ENCODE measurements at places on chromosomes 7 and 10.

GRCh38 chr10:810351-810846, 120.9 kb upstream of the DIP2C start:
- DNase-seq = no peak

- DNase-seq = peak; percentile 86
Measured at GRCh38 chr10:12333380-12334185, 15.8 kb upstream of the CAMK1D start.

- no peak for DNase-seq
Measured at GRCh38 chr7:27423290-27423689, 180.7 kb downstream of the EVX1 start.

DNA sequence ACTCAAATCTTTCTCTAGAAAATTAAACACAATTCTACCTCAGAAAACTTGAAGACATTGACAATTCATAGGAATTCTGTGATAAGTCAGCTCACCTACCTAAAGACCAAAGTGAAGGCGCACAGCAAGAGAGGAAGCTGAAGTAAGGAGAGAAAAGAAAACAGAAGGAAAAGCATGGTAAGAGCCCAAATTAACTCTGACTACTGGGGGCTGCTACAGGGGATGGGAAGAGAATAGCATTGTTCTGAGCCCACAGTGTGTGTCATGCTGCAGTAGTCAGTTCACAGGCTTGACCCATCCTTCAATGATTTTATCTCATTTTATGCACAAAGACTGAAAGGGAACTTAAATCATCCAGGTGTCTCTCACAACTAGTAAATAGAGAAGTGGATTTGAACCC, 111.3 kb downstream of the PTEN start:
- no peak for DNase-seq

DNA sequence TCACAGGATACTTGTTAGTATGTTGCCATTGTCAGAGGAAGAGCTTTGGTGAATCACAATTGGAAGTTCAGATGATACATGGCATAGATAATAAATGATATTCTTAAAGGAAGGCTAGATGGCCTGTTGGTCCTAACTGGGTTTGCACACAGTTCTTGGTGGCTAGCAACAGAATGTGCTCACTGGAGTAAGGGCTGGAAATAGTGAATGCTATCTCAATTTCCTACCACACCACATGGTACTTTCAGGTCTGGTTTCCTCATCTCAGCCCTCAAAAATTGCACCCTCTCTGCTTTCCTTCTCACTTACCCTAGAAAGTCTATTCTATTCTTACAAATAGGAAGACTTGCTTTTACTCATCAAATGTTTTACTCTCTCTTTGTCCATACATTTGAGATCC, 622.5 kb downstream of the ANKRD7 start:
- no peak for DNase-seq

GRCh38 chr7:101116898-101117297, 10.0 kb upstream of the SERPINE1 start:
- DNase-seq = no peak

GRCh38 chr10:15802375-15802949, 57.8 kb downstream of the MINDY3 start:
- no peak for DNase-seq

DNA sequence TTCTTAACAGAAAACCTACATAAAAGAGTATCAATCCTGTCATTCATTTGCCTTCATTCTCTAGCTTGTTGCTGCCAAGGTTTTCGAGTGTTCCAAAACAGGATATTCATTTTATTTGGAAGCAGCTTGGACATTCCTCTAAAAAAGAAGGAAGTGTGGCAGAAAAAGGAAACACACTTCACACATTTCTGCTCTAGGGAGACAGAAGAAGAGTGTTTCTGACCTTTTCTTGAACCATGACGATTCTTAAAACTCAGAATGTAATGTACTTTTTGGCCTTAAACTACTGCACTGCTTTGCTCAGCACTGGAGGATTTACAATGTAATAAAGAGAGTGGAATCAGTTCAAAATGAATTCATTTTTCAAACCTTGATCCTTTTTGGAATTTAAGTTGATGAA, 81.3 kb downstream of the SEMA3A start:
- DNase-seq = peak; percentile 60

DNA sequence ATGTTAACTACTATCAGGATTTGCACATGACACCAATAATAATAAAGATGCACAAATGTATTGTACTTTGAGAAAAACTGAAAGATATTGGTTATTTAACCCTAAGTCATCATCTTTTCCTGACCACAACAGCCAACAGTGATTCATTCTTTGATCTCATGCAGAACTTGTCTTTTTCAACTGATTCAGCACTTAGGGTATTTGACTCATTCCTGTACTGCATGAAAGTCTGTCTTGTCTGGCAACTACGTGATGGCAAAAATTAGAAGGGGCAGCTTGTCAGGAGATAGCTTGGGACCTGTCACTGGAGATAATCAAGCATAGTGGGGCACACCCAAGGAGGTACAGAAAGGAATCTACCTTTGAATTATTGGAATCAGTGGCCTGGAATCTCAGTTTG, 77.8 kb upstream of the LRRC17 start:
- DNase-seq = peak; percentile 27

GRCh38 chr10:132666705-132667341, 119.1 kb downstream of the NKX6-2 start:
- no peak for DNase-seq
